ENCODE measurements at places on chromosomes 13 and 19.

- no peak for DNase-seq
Observed at GRCh38 chr13:100848304-100848703, 173.7 kb upstream of the TMTC4 start.

GRCh38 chr13:30668312-30668711, 50.6 kb downstream of the USPL1 start:
- DNase-seq, result no peak

- DNase-seq, result no peak
Observed at GRCh38 chr13:30071969-30072817, 221.8 kb upstream of the UBL3 start.

GRCh38 chr13:90222758-90223157, 1124.7 kb upstream of the MIR17HG start:
- no peak for DNase-seq

DNA sequence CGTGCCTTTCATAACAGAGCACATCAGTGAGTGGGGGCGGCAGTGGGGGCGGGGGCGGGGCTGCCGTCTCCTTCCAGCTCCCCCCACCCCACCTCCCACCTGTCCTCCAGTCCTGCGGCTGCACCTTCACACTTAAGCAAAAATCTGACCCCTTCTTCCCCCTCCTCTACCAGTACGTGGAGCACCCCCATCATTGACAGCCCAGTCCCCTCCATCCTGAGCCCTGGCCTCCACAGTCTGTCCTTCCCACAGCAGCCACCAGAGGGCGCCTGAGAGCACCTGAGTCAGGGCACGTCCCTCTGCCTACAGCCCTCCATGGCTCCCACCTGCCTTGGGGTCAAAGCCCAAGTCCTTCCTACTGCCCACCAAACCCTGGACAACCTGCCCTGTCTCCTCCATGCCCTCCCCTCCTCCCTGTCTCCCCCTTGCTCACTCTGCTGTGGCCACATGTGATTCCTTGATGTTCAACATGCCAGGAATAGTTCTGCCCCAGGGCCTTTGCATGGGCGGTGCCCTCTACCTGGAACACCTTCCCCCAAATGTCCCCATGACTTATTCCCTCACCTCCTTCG, 4.0 kb downstream of the EBI3 start:
- peak; percentile 26 for DNase-seq

DNA sequence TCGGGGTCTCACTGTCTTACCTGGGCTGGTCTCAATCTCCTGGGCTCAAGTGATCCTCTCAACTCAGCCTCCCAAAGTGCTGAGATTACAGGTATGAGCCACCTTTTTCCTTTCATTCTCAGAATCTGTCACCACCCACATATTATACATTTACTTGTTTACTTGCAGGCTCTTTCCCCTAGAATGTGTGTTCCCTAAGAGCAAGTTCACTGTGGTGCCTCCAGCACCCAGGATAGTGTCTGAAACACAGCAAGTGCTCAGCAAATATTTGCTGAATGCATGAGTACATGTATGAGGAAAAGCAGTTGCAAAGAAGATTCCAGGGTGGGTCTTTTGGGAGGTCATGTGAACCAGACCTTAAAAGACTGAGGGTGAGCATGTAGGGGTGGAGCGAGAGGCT, 96.8 kb downstream of the RGCC start:
- DNase-seq, result no peak

- DNase-seq, result no peak
Observed at GRCh38 chr19:7408251-7408650, 59.5 kb downstream of the ARHGEF18 start.

DNA sequence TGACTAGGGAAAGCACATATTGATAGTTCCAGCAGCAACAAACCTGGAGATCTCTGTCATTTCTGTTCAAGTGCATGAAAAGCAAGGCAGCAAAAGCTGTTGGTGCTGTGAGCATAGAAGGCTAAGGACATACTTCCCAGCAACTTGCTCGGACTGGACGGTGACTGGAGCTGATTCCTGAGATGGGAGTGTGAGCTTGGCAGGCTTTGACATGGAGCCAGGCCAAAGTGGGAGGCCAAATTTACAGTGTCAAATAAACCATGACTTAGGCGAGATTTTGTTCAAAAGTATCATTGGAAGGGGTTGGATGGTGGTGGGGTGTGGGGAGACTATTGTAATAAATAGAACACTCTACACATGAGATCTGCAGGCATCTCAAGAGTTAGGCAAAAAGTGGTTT, 5.9 kb upstream of the ARGLU1 start:
- no peak for DNase-seq

DNA sequence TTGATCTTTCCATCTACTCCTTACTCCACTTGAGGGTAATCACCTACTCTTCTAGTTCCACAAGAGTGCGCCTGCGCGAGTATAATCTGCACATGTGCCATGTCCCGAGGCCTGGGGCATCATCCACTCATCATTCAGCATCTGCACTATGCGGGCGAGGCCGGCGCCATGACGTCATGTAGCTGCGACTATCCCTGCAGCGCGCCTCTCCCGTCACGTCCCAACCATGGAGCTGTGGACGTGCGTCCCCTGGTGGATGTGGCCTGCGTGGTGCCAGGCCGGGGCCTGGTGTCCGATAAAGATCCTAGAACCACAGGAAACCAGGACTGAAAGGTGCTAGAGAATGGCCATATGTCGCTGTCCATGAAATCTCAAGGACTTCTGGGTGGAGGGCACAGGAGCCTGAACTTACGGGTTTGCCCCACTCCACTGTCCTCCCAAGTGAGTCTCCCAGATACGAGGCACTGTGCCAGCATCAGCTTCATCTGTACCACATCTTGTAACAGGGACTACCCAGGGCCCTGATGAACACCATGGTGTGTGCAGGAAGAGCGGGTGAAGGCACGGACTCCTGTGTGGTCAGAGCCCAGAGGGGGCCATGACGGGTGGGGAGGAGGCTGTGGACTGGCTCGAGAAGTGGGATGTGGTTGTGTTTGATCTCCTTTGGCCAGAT, 2.7 kb upstream of the KLK2 start:
- no peak for DNase-seq
